Osteocyte (in vitro differentiated cells): ENCODE measurements at places on chromosomes 4 and X.

GRCh38 chrX:40015693-40016092, 82.1 kb downstream of the BCOR start:
- no peak for DNase-seq

- DNase-seq = no peak
Observed at GRCh38 chr4:134560728-134561127, 359.1 kb upstream of the PABPC4L start.

GRCh38 chrX:35166023-35166422, 223.4 kb downstream of the FAM47B start:
- DNase-seq = no peak

GRCh38 chrX:42127563-42127962, 204.2 kb upstream of the CASK start:
- DNase-seq = no peak

GRCh38 chr4:3065551-3065950, 8.8 kb downstream of the HTT-AS start:
- no peak for DNase-seq

DNA sequence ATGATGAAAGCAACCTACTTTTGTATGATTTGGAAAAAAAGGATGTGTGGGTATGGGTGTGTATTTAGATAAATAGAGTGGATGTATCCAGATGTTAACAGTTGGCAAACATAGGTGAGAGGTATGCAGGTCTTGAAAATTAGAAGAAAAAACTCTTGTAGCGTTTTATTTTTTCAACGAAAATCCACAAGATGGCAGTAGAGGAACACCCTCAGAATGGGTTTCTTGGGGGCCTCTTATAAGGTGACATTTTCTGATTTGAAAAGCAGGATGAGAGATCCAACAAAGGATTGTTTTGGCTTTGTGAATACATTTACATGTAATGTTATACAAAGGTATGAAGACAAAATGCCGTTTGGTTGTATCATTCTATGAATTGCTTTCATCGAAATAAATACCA, 68.3 kb downstream of the FMR1NB start:
- no peak for DNase-seq

DNA sequence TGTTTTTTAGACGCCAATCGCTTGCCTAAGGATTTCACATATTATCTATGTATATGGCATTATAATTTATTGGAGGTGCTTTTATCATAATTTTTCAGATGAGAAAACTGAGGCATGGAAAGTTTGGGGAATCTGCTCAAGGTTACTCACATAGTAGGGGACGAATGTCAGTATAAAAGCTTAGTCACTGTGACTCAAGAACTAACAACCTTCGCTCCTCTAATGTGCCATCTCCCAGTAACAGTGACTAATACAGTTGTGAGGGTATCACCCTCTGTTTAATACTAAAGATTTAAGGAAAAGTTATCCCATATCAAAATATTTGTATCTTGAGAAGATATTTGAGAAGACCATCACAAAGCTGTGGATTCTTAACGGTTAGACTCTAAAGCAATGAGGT, 353.1 kb upstream of the SPOCK3 start:
- no peak for DNase-seq

DNA sequence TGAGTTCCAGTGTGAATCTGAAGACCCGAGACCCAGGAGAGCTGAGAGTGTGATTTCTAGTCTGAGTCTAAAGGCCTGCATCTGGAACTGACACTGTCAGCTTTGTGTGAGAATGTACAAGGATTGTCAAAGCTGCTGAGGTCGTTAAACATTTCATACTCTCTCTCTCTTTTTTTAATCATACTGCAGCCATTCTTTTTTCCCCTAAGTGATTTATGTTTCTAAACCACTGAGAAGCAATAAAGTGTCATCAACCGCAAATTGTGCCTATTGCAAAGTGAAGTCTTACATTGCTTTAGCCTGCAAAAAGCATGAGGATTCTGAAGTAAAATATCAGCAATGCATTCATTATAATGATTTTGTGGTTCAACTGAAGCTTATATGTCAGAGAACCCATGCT, 106.0 kb downstream of the ASMT start:
- no peak for DNase-seq

- no peak for DNase-seq
Observed at GRCh38 chr4:172688534-172688933, 480.1 kb upstream of the GALNT7 start.

DNA sequence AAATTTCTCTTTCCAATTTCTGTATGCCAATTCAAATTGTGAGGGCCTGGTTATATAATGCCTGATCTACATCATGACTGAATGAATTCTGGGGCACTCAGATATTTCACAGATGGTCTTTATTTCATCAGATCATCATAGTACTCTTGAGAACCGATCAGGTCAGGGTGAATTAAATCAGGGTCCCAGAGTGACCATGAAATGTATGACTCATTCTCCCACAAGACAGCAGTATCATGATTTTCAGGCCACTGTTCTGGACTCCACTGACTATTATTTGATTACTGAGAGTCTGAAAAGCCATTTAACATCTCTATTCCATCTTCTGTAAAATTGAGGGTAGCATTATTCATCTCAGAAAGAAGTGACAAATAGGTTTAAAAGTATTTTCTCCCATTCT, 471.5 kb downstream of the ADGRL3 start:
- no peak for DNase-seq

DNA sequence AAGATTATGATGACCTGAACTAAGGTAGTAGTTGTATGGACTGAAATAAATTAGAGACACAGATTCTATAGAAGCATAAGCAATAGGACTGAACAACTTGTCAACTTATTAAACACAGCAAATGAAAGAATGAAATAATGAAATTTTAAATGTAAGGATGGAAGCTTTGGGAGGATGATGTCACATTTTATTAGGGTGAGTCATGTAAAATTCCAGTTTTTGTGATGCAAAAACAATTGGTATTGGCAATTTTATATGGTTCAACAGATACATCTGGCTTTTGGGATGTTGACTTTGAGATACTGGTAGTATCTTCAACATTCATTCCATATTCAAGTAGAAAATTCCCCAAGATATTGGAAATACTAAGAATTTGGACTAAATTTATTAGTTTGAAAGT, 72.7 kb upstream of the IL15 start:
- no peak for DNase-seq

DNA sequence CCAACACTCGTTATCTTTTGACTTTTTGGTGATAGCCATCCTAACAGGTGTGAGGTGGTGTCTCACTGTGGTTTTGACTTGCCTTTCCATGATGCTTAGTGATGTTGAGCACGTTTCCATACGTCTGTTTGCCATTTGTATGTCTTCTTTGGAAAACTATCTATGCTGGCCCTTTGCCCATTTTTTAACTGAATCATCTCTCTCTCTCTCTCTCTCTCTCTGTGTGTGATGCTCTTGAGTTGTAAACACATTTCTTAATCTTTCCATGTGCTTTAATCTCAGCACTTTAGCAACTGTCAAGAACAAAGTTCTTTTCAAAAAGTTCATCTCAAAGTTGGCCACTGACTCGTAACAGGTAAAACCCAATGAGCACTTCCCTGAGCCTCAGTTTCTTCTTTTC, 10.5 kb downstream of the SORBS2 start:
- DNase-seq = no peak

DNA sequence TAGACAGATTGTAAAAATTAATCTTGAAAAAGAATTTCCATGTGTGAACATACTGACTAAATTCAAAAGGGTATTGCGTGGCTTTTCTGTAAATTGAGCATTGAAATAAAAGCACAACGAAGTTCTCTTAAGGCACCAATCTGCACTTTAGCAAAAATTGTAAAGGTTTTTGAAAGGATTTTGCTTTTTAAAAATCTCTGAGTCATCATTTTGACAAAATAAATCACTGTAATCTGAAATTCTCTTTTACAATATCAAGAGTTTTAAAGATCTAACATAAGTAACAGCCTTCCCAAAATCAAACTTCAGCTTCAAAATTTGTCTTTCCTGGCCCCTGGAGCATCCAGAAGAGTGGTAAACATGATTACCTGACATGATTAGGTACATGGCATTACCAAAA, 830.9 kb upstream of the AGA start:
- DNase-seq = no peak

- peak; percentile 89 for DNase-seq
Observed at GRCh38 chrX:119791437-119792231, at the start of gene RPL39. RPL39 (minus strand) TSS chrX:119791630; CDS start chrX:119791576, 54 bp downstream.

- no peak for DNase-seq
Observed at GRCh38 chr4:188110741-188111471, 1.5 kb upstream of the TRIML2 start.

DNA sequence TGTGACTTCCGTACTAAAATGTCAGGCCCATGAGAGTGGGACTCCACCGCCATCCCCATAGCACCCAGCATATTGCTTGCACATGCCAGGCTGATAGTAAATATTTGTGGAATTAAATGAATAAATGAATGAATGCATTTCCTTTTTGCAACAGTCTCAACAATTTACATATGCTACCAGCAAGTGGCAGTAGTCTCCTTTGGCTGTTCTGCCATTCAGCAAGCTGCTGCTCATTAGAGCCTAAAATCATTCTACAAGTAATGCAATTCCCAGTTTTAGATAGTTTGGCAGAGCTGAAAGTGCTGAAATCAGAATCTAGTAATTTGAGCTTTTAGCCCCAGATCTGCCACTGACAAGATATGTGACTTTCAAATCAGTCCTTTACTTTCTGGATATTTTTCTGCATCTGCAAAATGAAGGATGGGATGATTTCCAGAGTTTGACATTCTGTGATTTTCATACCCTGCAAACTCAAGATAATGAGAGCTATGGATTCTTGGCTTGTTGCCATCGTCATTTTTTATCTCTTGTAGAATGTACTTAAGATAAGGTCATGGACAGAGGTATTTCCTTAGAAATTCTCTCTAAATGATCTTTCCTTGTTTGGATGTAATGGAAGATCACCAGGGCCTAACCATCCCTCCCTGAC, 35.7 kb upstream of the INTS6L start:
- no peak for DNase-seq

- no peak for DNase-seq
Observed at GRCh38 chr4:84527391-84527790, 28.3 kb upstream of the NKX6-1 start.

DNA sequence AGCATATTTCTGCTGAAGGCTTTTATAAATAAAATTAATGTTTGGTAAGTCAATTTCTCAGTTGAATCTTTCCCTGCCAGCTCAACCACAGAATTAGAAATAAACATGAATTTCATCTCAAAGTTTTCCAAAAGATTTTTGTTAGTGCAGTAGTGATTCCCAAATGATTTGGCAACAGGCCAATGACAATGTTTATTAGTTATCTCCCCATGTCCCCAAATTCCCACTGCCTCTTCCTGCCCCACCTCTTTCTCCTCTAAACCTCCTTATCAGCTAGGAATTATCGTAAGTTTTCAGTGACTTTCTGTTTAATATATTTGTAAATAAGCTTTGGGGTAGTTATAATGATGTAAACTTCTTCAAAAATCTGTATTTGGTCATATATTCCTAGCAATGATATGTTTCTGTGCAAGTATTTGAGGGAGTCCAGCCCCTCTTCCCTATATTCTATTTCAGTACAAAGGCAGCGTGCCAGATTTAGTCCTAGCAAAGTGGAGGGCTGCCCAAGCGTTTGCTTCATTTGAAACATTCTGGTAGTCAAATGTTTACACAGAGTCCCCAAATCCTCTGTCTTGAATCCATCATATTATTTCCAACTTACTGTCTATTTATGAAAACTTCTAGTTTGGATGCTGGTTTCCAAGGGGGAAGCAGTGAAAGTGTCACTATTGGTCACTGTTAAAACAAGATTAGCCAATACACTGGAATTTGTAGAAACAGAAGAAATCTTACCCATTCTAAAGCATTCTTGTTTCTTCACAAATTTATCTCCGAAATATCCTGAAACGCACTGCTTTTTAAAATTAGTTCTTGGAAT, 33.7 kb upstream of the ANKRD50 start:
- DNase-seq = no peak

GRCh38 chrX:149504226-149504914, 736 bp downstream of the IDS start:
- no peak for DNase-seq
